ENCODE measurements at places on chromosomes 12 and 14. TPM values are rescaled to one million over a fixed set of nuclear protein-coding genes. Genes with fewer than 3 reads are reported as not detected.

Gene PTCSC3
- not detected for polyA plus RNA-seq

Gene LRP10
- 25.1 TPM for polyA plus RNA-seq

Gene GYS2
- polyA plus RNA-seq, result 0.03 TPM

Gene CCDC60
- not detected for polyA plus RNA-seq

Gene ATF1
- polyA plus RNA-seq, result 20.8 TPM

Gene PRPH
- 0.06 TPM for polyA plus RNA-seq

Gene NANOG
- not detected for polyA plus RNA-seq

Measured in psoas muscle (tissue), 8 donors.